ENCODE measurements at places on chromosomes 12 and 14.

GRCh38 chr12:119644930-119645329 lies 23.0 kb upstream of the PRKAB1 start:
- no peak for DNase-seq

DNA sequence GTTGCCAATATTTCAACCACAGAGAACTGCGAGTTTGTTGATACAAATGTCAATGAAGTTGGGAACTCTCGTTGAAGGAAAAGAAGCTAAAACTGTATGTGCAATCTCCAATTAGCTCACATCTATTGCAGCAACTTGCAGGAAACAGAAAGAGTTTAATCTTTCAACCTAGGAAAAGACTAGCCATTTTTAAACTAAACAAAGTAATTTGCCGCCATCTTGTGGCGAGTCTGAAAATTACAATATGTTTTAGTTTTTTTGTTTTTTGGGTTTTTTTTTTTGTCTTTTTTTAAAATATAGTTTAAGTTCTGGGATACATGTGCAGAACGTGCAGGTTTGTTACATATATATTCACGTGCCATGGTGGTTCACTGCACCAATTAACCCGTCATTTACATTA lies 131.2 kb upstream of the FOXG1 start:
- DNase-seq: peak; percentile 23

GRCh38 chr12:18496156-18496555 lies 234.8 kb downstream of the PIK3C2G start:
- DNase-seq: no peak

DNA sequence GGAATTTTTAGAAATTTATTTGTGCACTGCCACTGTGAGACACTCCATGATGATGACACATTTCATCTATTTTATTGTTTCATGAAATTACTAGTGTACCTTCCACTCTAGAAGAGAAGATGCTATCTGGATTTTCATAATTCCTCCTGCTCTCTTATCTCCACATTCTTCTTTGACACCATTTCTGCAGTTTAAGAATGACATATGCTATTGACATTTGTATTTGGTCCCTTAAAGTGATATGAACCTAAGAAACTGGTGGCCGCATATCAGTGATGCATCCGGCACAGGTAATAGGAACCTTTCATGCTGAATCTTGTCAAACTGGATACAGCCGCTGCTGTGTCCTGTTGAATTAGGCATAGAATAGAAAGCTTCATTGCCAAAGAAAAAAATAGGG lies 696.3 kb downstream of the TMEM121 start:
- DNase-seq: no peak

GRCh38 chr12:28683366-28683765 lies 465.7 kb upstream of the FAR2 start:
- DNase-seq: no peak

DNA sequence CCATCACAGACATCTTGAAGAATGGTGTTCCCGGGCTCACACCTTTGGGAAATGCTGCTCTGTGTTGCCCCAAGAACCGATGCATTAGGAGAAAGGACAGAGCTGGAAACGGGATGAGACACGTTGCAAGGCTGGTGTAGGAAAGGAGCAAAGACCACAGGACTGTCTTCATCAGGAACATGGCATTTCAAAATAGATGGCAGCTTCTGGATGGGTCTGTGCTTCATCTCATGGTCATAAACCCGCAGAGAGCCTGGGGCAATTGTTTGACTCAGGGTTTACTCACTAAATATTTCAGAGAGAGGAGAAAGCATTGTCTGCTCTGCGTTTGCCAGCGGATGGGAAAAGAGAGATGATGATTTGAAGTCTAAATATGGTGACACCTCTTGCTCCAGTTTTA lies 76.3 kb downstream of the CACNA1C start:
- DNase-seq: no peak

DNA sequence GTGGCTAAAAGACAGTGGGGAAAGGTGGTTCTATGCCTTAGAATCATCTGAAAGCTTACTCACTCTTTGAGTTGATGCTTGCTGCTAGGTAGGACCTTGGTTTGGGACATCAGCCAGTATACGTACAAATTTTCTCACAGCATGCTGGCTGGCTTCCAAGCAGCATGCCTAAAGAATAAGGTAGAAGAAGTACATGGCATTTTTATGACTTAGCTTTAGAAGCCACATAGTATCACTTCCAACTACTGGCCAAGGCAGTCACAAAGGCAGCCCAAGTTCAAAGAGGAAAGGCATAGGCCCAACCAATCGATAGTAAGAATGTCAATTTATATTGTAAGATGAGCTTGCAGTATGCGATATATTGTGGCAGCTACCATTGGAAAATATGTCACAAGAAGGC lies 284.2 kb upstream of the CAND1 start:
- DNase-seq: no peak

DNA sequence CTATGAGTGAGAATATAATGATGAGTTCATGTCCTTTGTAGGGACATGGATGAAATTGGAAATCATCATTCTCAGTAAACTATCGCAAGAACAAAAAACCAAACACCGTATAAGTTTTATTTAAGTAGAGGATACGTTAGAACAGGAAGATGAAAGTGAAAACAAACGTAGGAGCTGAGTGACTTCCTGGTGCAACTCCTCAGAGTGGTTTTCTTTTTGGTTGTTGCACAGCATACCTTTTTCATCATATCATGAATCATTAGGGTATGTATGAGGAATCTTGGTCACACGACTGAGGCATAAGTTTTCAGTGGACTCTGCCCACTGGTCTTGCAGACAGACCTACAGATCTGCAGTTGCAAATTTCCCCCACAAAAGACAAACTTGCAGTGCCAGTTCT lies 199.0 kb downstream of the LRFN5 start:
- no peak for DNase-seq

DNA sequence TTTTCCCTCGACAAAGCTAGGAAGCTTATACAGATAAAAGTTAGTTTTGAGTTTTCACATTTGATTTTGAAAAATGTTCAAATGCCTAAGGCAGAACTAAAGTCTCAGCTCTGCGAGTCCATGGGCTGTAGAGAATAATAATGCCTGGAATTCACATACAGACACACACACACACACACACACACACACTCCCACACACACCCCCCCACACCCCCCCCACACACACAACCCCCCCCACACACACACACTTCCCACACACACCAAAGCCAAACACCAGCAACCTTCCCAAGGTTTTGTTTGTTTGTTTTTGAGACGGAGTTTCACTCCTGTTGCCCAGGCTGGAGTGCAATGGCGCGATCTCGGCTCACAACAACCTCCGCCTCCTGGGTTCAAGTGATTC lies 62.8 kb upstream of the EIF5 start:
- no peak for DNase-seq

DNA sequence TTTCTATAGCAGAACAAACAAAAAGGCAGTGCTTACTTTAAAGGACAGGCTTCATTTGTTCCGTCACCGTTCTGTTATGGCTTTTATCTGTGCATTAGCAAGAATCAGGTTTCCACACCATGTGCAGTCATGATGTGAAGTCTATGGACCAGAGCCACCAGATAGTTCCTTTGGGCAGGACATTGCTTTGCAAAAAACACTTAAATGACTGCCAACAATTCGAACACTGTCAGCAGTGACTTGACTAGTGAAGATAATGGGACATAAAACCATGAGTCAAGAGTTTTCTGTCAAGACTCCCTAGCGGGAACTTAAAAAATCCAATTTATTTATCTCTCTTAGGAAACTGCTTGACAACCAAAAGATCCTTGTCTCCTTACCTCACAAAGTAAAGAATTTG lies 80.3 kb downstream of the NKX2-1 start:
- no peak for DNase-seq

Data from SK-N-DZ (cell line).